ENCODE measurements at places on chromosomes 13 and 19. TPM values are rescaled to one million over a fixed set of nuclear protein-coding genes. Genes with fewer than 3 reads are reported as not detected.

Gene IGFL3
- 0.40 TPM for total RNA-seq

Gene FRY
- not detected for total RNA-seq

Gene CNN1
- total RNA-seq, result 0.77 TPM

Gene CTXN1
- total RNA-seq, result 21.5 TPM

Gene ZNF534
- not detected for total RNA-seq

Gene ZNF880
- total RNA-seq, result 0.39 TPM

Gene SIGLECL1
- total RNA-seq, result not detected

Gene VMAC
- 0.87 TPM for total RNA-seq

Gene BRME1
- 1.6 TPM for total RNA-seq

Gene NLRP9
- not detected for total RNA-seq

Gene ZNF253
- not detected for total RNA-seq

Gene ZNF578
- not detected for total RNA-seq

Gene ZFR2
- not detected for total RNA-seq

Gene PRTN3
- 0.23 TPM for total RNA-seq

Gene ZNF628
- 5.2 TPM for total RNA-seq

Gene ZNF835
- not detected for total RNA-seq

Gene MAP4K1
- 0.85 TPM for total RNA-seq

Gene ZNF793
- total RNA-seq, result not detected

Gene ERCC5
- total RNA-seq, result 19.2 TPM

Gene CEACAM1
- total RNA-seq, result 3.8 TPM

Gene TTYH1
- not detected for total RNA-seq

Gene CELF5
- total RNA-seq, result 0.52 TPM

Gene CCDC70
- not detected for total RNA-seq

Gene MTRF1
- 4.0 TPM for total RNA-seq

Gene LSM4
- total RNA-seq, result 248 TPM

Gene ETFB
- 239 TPM for total RNA-seq

Gene CALR3
- total RNA-seq, result not detected

Gene ATP7B
- 1.9 TPM for total RNA-seq

Gene GIPC3
- total RNA-seq, result 0.19 TPM

Gene PSG1
- total RNA-seq, result 0.15 TPM

Gene TMEM150B
- total RNA-seq, result not detected

Gene NCR1
- not detected for total RNA-seq

Gene ATP4B
- not detected for total RNA-seq

Gene CD177
- 0.07 TPM for total RNA-seq

Gene FAM216B
- not detected for total RNA-seq

Gene PROSER3
- total RNA-seq, result 30.3 TPM

Gene IGLON5
- 0.08 TPM for total RNA-seq

Gene SERPINE3
- not detected for total RNA-seq

Gene IRGC
- not detected for total RNA-seq

Gene CEACAM6
- total RNA-seq, result 17.3 TPM

Gene VSTM1
- 0.52 TPM for total RNA-seq

Gene ZNF865
- 12.2 TPM for total RNA-seq

Gene KLF12
- 2.9 TPM for total RNA-seq

Gene F10
- total RNA-seq, result not detected

Gene ZNF726
- 0.61 TPM for total RNA-seq

Gene KIR2DL1
- total RNA-seq, result not detected

Gene PROZ
- not detected for total RNA-seq

Gene JOSD2
- 54.0 TPM for total RNA-seq

Gene DBP
- total RNA-seq, result 2.3 TPM

Gene HIPK4
- total RNA-seq, result 0.17 TPM

Gene SPACA6
- 12.7 TPM for total RNA-seq

Gene ZNF112
- 1.9 TPM for total RNA-seq

Gene ZNF626
- total RNA-seq, result not detected

Gene CEACAM4
- total RNA-seq, result not detected

Gene CD22
- total RNA-seq, result 1.4 TPM

Gene RNF113B
- total RNA-seq, result not detected

Gene NLRP7
- not detected for total RNA-seq
